COLO829 (cell line): ENCODE measurements at places on chromosomes 12 and 14.

DNA sequence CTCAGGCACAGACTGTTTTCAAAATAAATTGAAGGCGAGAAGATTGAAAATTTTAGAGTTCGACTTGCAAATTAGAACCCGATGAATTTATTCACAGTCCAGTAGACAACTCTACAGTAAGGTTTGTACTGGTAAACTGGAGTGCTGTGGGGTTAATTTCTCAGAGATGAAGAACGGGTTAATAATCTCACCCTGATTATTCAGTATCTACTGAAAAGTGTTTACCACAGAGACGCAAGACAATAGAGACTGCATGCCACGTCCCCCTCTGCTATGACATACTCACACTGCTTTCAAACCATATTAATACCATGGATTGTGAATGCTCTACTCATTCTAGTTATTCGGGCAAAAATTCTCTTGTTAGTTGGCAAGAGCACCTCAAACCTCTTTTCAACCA lies 36.1 kb downstream of the CFL2 start:
- DNase-seq = no peak

DNA sequence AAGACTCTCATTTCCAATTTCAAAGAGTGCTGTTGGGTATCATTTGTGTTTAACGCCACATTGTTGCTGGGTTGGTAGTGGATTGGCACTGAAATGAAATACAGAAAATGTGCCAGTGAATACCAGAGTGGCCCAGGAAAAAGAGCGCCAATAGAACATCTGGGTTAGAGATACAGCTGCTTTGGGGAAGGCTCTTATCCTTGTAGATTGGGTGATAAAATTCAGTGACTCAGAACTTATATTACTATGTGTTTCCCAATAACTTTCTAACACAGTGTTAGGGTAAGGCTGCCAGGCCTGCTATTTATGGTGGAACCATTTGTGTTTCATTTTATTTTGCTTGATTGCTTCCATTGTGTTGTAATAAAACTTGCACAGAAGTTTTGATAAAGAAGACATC lies 168.2 kb upstream of the SSTR1 start:
- DNase-seq = no peak

DNA sequence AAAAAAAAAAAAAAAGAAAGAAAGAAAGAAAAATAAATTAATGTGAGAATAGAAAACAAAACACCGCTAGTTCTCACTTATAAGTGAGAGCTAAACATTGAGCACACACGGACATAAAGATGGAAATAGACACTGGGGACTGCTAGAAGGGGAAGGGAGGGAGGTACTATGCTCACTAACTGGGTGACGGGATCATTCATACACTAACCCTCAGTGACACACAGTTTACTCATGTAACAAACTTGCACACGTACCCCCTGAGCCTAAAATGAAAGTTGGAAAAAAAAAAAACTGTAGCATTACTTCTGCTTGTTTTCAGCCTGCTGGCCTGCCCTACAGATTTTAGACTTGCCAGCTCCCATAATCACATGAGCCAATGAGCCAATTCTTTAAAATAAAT lies 10.5 kb upstream of the PRMT5 start:
- DNase-seq = no peak

DNA sequence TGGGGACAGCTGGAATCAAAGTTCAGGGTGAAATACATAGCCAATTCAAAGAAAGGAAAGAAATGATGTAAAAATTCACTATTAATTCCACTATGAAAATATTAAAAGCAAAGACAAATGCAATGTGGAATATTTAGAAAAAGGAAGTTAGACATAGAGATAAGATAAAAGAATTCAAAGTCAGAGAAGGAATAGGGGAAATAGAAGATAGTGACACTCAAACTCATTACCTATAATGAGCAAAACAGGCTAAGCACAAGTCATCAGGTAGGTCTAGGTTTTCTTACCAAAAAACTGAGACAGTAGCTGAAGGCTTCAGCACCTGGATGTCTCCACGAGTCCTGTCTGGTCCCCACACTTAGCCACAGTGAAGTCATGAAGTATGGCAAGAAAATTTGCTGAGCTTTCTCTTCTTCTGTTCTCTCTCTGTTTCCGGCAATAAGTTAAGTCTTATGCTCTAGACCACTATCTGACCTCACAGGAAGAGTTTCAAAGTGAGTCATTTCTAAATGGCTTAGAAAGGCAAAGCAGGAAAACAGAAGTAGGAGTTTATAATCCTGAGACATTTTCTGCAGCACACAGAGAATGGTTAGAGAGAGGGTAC lies at the start of gene C3AR1:
TSS of gene C3AR1 (minus strand) at position 369 of the 604 bp plus-strand sequence. CDS start 6,174 bp downstream, outside the sequence.
- peak; percentile 75 for DNase-seq

GRCh38 chr12:26567126-26567525 lies 265.9 kb downstream of the ITPR2 start:
- DNase-seq = peak; percentile 54

DNA sequence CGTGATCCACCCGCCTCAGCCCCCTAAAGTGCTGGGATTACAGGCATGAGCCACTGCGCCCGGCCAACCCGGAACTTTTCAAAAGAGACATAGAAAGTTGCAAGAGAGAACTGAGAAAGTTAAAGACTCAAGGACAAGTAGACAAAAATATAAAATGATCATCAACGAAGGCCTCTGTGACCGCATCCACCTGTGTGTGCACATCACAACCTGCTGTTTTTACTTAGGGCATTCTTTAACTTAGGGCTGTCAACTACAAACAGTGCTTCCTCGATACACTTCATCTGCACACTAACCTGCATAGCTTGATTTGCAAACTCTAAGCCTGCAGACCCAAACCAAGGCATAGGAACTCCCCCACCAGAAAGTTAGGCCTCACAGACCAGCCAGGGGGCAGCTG lies 14.8 kb downstream of the P2RX2 start:
- DNase-seq = no peak

DNA sequence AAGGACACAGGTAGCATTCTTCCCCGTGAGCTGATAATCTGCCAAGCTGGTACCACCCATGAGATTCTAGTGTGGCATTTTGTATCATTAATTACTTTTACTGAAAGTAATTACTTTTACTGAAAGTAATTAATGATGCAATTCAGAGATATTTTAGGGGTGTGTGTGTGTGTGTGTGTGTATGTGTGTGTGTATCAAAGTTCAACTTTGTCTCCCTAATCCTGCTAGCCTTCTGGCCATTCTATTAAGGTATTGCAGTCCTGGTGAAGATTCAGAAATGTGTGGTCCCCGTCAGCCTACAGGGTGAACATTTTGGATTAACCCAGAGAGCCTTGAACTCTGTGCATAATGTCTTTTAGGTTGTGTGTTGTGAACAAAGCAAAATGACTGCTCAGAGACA lies 310.8 kb downstream of the ZFP36L1 start:
- no peak for DNase-seq

DNA sequence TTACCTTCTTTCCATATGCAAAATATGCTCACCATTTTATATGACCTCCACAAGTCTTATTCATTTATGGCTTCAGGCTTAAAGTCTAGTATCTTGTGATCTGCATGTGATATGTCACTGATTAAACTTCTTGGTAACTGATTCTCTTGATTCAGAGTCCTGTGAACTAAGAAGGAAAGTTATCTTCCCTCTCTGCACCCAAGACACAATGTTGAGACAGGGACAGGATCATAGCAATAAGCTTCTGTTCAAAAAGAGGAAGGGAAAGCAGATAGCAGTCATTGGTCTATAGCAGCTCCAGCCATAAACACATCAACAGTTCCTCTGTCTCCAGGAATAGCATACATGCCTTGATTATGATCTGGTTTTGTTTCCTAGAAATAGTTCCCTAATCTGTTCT lies 103.1 kb downstream of the UNC79 start:
- no peak for DNase-seq

GRCh38 chr12:111429828-111430432 lies 24.2 kb downstream of the SH2B3 start:
- DNase-seq = no peak

DNA sequence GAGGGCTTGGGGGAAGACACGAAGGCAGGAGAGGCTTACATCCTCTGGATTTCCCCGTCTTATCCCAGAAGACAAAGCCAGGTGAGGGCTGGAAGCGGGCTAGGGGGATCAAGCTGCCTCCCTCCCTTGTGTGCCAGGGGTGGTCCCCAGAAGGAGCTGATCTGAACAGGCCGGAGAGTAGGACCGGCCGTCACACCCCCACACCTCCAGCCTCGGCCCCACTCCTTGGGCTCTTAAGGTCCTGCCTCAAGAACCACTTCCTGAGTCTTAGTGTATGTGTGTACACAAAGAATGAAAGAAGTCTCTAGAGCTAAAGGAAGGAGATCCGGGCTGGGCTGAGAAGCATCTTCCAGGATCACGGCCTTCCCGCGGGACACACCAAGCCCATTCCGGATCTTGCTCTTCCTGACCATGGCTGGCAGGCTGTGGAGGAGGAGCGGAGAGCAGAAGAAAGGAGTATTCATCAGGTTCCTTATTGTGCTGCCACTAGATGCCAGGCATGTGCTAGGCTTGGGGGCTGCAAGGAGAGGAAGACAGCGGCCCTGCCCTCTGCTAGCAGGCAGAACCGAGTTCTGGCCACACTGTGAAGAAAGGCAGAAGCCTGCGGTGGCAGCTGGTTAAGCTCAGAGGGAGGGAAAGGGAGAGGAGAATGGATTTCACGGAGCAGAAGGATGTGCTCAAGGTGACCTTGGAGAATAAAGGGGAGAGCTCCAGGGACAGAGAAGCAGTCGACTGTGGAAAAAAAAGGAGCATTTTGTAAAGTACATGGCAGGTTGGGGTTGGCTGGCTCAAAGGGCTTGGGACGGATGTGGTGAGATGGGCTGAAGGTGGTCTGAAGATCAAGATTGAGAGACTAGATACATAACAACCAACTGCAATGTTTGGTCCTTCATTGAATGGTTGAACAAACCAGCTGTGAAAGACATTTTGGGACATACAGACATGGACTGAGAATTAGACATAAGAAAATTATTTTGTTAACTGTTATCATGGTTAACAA lies 1.3 kb upstream of the CD63 start:
- peak; percentile 77 for DNase-seq

DNA sequence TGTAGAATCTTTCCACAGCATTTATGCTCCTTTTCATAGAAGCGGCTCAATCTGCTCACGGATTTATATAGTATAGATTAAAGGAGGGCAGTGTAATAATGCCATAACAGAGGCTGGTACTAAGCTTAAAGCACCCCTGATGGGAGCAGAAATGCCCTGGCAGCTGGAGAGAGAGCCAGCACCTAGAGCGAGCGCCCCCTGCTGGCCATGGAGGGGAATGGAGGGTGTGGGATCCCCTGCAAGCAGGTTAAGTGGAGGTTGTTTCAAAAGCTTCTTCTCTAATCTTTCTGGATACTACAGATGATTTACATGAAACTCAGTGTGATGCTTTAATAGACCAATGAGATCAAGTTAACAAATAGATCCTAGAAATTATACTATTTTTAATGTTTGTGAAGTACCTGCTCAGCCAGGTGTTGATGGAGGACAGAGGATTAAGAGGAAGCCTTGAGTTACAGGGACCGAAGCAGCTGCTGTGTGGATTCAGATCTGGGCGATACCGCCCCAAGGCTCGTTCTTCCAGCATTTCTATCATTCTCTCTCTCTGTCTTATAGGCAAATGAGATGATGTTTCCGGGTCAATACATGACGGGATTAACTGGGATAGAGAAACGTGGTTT lies 1519.3 kb upstream of the TMEM132C start:
- DNase-seq = peak; percentile 52

DNA sequence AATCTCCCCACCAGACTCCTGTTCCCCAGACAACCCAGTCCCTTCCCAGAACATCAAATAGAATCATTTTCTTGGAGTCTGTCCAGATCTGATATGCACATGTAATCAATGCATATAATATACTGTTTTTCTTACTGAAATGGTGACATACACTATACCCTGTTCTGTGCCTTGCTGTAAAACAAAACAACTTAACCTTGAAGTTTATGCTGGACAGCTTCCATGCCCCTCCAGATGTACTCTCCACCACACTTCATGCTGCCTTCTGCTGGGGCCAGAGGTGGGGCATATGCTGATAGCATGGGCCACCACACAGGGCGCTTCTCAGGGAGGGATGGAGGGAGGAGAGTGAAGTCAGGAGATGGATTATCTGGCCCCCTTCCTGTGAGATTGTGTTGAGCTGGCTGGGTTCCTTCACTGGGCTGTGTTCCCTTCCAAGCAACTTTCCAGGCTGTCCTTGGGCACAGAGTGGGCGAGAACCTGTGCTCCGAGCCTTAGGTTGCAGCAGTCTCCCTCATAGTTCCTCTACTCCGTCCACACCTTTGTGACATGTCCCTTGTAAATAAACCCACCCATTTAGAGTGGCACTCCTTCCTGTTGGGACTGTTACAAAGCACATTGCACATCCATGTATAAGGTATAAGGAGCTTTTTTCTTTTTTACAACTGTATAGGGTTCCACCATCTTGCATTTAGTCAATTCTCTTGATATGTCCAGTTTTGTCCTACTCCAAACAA lies 77.6 kb upstream of the RIC8B start:
- DNase-seq = no peak

GRCh38 chr12:100184549-100185145 lies 16.0 kb upstream of the ACTR6 start:
- no peak for DNase-seq
